ENCODE measurements at places on chromosomes 5 and 9. TPM values are rescaled to one million over a fixed set of nuclear protein-coding genes. Genes with fewer than 3 reads are reported as not detected.

SLC34A3 gene
- total RNA-seq, result not detected

CMYA5 gene
- total RNA-seq, result 5.9 TPM

ENTREP1 gene
- total RNA-seq, result under 0.01 TPM

PHYHD1 gene
- total RNA-seq, result 16.3 TPM

FNBP1 gene
- 28.8 TPM for total RNA-seq

KLHL9 gene
- 28.8 TPM for total RNA-seq

NIPAL4 gene
- not detected for total RNA-seq

SPINK13 gene
- total RNA-seq, result not detected

FAM163B gene
- total RNA-seq, result not detected

FAM151B gene
- total RNA-seq, result 3.9 TPM

SPATA24 gene
- 7.7 TPM for total RNA-seq

FOXI1 gene
- total RNA-seq, result not detected

LCN9 gene
- not detected for total RNA-seq

ADGRD2 gene
- total RNA-seq, result not detected

RPS14 gene
- total RNA-seq, result 3,322 TPM

ACTBL2 gene
- total RNA-seq, result under 0.01 TPM

TMEFF1 gene
- total RNA-seq, result 2.3 TPM

FBP1 gene
- total RNA-seq, result not detected

SPINK4 gene
- total RNA-seq, result not detected

HMHB1 gene
- not detected for total RNA-seq

TXNDC15 gene
- total RNA-seq, result 88.6 TPM

PELO gene
- 27.6 TPM for total RNA-seq

SPINK14 gene
- not detected for total RNA-seq

PCDHGA1 gene
- 1.3 TPM for total RNA-seq

ZDHHC11B gene
- total RNA-seq, result 0.32 TPM

FNIP1 gene
- total RNA-seq, result 62.3 TPM

DELE1 gene
- 33.1 TPM for total RNA-seq

PCDHB15 gene
- total RNA-seq, result 0.32 TPM

LPCAT1 gene
- 37.6 TPM for total RNA-seq

MORN5 gene
- not detected for total RNA-seq

AGXT2 gene
- not detected for total RNA-seq

SOX30 gene
- total RNA-seq, result not detected

MAMDC4 gene
- total RNA-seq, result 1.1 TPM
